Activated T-cell treated with anti-CD3 and anti-CD28 coated beads for 48 hours (primary cell): ENCODE measurements at places on chromosomes 16 and 17.
A peak's percentile ranks its signal among the peaks of the same experiment; 100 is the strongest.

DNA sequence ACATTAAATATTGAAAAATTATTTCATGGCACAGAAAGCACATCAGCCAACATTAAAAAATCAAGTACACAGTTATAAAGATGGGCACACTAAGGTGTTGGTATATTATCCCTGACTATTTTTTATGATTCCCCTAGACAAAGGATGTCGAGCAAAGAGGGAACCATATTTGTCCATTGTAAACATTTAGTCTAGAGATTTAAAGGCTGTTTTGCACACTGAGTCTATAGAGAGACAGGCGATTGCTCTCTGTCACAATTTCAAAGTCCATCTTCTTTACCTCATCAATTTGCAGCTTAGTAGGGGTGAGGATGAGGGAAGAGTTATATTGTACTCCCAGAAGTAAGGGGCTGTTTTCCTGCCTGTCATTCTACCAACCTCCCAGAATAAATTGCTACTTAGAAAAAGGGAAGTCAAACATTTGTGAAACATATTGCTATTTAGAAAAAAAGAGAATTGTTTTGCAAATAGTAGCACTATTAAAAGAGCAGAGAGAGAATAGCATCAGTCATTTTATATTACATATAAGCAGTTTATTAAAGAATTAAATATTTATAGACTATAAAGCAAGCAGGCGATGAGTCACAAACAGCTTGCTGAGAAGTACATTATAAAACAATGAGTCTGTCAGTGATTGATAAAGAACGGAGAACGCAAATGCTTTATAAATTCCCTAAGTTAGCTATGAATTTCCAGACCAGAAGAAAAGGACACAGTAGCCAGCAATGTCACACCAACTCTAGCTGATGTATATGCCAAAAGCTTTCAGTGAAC, 270.6 kb upstream of the PMFBP1 start:
- no peak for DNase-seq

DNA sequence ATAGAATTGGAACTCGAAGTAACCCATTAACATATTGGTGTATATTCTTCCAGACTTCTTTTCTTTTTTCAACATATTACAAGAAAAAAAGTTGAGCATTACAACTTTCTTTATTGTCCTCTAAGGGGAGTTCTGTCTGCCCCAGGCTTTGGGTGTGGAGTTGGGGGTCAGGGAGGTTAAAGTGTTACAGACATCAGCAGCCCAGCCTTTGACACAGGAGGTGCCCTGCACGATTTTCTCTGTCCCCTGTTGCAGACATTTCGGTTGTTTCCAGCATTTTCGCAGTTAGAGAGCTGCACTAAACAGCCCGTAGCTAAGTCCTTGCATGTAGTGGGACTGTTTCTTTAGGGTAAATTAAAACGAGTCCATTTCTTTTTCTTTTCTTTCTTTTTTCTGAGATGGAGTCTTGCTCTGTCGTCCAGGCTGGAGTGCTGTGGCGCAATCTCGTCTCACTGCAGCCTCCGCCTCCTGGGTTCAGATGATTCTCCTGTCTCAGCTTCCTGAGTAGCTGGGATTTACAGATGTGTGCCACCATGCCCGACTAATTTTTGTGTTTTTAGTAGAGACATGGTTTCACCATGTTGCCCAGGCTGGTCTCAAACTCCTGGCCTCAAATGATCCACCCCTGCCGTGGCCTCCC, 13.4 kb upstream of the ADCY7 start:
- DNase-seq, result no peak

DNA sequence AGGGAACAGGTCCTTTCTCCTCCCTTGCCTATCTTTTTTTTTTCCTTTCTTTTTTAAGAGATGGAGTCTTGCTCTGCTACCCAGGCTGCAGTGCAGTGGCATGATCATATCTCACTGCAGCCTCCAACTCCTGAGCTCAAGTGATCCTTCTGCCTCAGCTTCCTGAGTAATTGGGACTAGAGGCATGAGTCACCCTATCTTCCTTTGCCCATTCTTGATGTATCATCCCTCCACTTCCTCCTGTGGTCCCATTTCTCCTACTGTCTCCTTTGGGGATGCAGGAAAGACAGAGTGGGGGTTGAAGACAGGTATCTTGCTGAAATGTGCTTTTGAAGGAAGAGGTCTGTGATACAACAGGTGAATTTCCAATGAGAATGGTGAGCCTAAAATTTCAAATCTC, 5.5 kb downstream of the MYO19 start:
- DNase-seq, result no peak

GRCh38 chr17:79303641-79304205, 229.1 kb downstream of the ENGASE start:
- DNase-seq, result no peak

DNA sequence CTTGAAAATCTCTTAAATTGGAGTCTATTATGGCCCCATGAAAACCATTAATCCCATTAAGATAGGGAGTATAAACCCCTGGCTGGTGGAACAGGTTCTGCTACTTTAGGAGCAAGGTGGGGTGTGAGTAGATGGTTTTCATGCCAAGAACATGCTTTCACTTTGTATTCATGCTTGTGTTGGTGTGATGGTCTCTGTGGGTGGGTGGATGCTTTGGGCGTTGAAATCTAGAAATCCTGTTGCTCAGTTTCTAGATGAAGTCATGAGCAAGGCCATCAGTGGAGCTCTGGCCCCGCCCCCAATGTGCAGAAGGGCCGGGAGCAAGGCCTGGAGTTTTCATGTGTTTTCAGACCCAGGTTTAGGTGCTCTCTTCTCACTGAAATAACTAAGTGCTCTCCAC, 20.1 kb downstream of the PLD6 start:
- DNase-seq, result peak; percentile 54

- DNase-seq, result no peak
Observed at GRCh38 chr16:17027488-17028129, 443.2 kb downstream of the XYLT1 start.

GRCh38 chr16:54060599-54061421, 225.8 kb downstream of the IRX3 start:
- DNase-seq, result no peak

DNA sequence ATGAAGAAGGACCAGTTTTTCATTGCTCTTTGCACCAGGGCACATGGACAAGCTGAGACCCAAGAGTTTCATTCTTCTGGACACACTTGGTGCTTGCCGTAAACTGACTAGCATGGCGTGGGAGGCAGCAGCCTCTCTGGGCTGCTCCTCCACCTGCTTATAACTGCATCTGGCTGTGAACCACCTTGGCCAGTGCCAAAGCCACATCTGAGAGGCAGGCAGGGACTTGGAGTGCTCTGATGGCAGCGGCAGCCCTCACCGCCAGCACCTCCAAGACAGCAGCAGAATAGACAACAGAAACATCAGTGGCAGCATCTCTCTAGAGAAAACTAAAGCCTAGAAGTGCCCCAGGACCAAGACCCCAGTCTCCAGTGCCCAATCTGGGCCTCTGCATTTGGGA, 4.7 kb downstream of the KRT37 start:
- no peak for DNase-seq

DNA sequence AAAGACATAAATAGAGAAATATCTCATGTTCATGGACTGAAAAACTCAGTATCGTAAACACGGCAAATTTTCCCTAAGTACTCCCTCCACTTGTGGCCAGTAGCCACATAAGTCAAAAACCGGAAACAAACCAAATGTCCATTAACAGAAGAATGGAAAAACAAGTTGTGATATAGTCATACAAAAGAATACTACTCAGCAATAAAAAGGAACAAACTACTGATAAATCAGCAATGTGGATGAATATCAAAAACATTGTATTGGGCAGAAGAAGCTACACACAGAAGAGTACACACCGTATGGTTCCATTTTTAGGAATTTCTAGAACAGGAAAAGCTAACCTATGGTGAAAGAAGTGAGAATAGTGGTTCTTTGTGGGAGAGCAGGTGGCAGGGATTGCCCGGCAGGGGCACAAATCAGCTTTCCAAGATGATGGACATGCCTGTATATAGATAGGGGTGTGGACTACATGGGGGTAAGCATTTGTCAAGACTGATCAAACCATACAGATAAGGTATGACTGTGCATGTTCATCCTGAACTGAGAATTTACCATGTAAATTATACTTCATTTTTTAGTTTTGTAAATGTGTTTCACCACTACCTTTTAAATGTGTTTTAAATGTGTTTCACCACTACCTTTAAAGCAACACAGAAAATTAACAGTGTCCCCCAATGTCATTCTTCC, 172.8 kb upstream of the CDH5 start:
- DNase-seq, result no peak

DNA sequence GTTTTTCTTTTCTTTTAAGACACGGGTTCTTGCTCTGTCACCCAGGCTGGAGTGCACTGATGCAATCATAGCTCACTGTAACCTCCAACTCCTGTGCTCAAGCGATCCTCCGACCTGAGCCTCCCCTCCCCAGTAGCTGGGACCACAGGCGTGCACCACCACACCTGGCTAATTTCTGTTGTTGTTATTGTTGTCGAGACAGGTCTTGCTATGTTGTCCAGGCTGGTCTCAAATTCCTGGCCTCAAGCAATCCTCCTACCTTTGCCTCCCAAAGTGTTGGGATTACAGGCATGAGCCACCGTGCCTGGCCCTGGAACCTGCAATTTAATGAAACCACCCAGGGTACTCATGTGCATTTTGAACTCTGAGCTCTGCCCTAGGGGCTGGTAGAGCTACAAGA, 24.1 kb downstream of the JUP start:
- no peak for DNase-seq

- DNase-seq, result no peak
Observed at GRCh38 chr17:82343560-82343959, 10.0 kb upstream of the SECTM1 start.

GRCh38 chr17:36937959-36938565, 787 bp downstream of the LHX1 start:
- no peak for DNase-seq

DNA sequence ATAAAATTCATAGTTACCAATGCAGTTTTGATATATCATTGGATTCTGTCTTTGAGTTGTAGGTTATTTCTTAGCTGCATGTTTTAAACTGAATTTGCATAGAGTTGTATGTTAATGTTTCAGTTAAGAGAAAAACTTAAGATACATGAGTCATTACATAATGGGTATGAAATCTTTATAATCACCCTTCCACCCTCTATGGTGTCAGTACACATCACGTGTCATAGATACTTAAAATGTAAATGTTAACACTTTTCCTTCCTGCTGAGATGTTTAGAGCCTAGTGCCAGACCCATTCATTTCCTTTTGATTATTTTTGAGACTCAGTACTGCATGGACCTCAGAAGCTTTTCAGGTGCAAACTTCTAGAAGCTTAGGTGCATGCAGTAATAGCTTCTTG, 20.5 kb downstream of the ZNF207 start:
- no peak for DNase-seq

GRCh38 chr17:68248891-68249290, 1.0 kb downstream of the AMZ2 start:
- no peak for DNase-seq

GRCh38 chr16:4194661-4195060, 47.2 kb downstream of the SRL start:
- DNase-seq, result no peak

DNA sequence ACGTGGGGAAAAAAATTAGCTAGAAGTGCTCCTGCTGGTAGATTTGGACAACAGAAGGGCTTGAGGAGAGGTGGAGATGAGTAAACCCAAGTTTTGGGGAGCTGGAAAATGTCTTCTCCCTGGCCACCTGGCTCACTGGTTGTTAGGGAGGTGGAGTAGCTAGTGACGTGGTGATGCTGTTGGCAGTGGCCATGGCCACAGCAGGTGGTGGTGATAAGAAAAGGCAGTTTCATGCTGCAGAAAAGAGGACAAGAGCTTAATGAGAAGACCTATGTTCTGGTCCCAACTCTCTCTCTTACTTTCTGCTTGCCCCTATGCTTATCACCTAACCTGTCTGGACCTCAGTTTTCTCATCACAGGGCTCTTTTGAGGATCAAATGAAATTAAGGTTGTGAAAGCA, 223.5 kb upstream of the N4BP1 start:
- no peak for DNase-seq

DNA sequence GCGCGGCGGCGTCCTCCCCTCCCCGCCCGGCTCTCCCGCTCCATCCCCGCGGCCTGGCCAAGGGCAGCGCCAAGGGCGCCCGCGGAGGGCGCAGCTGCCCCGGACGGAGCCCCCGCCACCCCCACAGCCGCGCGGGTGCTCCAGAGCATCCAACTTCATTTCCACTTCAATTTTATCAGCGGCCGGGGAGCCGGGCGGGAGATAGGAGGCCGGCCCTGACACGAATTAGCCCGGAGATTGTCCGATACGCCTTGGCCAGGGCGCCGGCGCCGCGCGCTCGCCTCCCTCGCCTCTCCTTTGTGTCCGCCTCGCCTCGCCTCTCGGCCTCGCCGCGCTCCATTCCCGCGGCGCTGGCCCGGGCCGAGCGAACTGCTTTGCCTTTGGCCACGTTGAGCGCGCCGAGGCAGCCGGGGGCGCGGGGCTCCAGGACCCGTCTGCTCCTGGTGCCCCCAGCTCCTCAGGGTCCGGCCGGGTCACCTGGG, 129.1 kb upstream of the LHX1 start:
- DNase-seq, result no peak

GRCh38 chr17:7079581-7080455, at the start of gene CLEC10A:
Gene CLEC10A, minus strand, starts transcription at chr17:7080251. Its CDS starts 1,439 bp downstream, at chr17:7078812.
- no peak for DNase-seq

DNA sequence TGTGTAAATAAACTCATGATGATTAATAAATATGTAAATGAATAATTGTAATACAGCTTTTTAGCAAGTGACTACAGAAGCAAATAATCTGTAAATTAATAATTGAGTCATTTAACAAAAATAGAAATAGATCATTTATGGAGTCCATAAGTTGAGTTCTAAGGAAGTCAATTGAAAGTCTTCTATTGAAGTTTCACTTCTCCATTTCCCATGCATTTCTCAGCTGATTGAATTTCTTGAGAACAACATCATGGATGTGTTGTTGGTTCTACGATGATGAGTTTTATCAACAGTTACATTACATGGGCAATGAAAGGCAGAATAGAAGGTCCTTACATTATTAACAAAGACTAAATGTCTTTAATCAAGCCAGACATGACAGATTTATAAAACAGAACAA, 290.4 kb downstream of the MAP2K6 start:
- DNase-seq, result no peak

GRCh38 chr17:83064021-83064731, 15.2 kb upstream of the METRNL start:
- DNase-seq, result no peak
